ENCODE measurements at places on chromosomes 12 and 14. TPM values are rescaled to one million over a fixed set of nuclear protein-coding genes. Genes with fewer than 3 reads are reported as not detected.

DNA sequence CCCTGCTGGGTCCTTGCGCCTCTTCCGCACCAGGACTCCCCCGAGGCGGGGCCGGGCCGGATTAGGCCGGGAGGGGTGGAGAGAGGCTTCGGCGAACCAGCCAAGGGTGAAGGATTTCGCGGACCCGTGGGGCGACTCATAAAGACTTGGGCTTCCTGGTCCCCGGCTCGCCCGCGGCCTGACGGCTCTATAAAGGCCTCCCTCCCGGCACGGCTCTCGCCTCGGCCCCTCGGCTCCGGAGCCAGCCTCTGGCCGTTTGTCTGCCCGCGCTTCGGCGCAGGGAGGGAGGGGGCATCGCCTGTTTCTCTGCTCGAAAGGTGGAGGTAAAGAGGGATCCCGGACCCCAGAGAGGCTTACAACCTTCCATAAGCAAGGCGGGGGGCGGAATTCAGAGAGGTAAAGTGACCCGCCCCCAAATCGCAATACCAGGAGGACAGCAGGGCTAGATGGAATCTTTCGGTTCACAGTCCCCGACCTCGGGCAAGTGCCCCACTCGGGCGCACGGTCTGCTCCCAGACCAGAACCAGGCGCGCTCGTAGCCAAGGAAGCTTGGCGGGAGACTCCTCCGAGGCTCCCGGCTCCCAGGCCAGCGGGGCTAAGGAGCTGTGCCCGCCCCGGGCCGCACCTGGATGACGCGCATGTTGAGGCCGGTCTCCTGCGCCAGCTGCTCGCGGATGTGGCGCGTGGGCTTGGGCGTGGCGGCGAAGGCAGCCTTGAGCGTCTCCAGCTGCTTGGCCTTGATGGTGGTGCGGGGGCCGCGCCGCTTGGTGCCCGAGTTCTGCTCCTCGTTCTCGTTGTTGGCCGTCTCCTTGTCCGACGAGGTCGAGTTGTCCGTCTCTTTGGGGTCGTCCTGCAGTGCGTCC lies 3.9 kb downstream of the LHX5 start:
- DNase-seq: no peak
- H3K27ac ChIP-seq: no peak overlapping the region
- H3K36me3 ChIP-seq: no peaks in the 10 kb centered on the region

DNA sequence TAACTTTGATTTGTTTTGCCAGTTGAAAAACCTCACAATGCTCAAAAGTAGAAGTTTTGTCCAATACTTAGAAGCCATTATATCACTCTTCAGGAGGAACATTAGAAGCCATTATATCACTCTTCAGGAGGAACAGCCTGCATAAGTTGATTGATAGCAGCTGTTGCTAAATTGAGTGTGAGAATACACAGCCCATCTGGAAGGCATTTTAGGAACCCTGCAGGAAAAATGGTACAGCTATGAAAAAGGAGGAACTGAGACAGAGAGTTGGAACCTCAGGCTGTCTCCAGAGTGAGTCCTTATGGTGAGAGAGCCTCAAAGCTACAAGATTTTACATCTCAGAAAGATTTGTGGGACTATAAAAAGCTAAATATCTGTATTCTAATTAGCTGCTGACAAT lies 207.0 kb downstream of the MYRFL start:
- no peaks in the 10 kb centered on the region for H3K4me1 ChIP-seq
- H3K4me3 ChIP-seq: no peak overlapping the region
- no peak overlapping the region for H3K27ac ChIP-seq

The CD4 gene
- 20.1 TPM for total RNA-seq

DNA sequence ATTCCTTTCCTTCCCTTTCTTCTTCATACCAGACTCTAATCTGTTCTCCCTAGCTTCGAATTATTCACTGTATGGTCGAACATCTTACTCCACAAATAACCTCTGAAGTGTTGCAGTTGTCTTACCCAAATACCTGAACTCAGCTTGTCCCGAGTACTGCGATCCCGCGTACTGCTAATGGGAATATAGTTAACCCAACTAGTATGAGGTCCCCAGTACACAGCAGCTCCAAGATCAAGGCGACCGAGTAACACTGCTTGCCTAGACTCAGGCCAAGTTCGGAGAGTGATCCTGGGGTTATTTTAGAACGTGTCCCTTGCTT lies 462 bp upstream of the ETNK1 start:
- peak overlapping the region; percentile 39 for H3K4me3 ChIP-seq
- H3K27me3 ChIP-seq: no peaks in the 10 kb centered on the region
- peak; percentile 45 for DNase-seq
- peak overlapping the region; percentile 19 for H3K27ac ChIP-seq
- H3K36me3 ChIP-seq: no peaks in the 10 kb centered on the region
- no peaks in the 10 kb centered on the region for H3K4me1 ChIP-seq

- DNase-seq: peak; percentile 86
- H3K27me3 ChIP-seq: no peaks in the 10 kb centered on the region
- peak within 1 kb of the TSS; percentile 98 for H3K4me3 ChIP-seq
- no peaks in the 10 kb centered on the region for H3K36me3 ChIP-seq
These were observed at the start of gene ADCY6 for GRCh38 chr12:48788854-48789775. TSS of gene ADCY6 (minus strand) at chr12:48789089. CDS start at chr12:48783434, 5,655 bp downstream.

The NAA30 gene
- 16.2 TPM for total RNA-seq

- H3K4me1 ChIP-seq: no peaks in the 10 kb centered on the region
- DNase-seq: peak; percentile 30
- H3K27me3 ChIP-seq: no peaks in the 10 kb centered on the region
- H3K4me3 ChIP-seq: no peak overlapping the region
- no peak overlapping the region for H3K27ac ChIP-seq
These were observed 31.5 kb downstream of the MEG3 start for GRCh38 chr14:100857233-100857922.

DNA sequence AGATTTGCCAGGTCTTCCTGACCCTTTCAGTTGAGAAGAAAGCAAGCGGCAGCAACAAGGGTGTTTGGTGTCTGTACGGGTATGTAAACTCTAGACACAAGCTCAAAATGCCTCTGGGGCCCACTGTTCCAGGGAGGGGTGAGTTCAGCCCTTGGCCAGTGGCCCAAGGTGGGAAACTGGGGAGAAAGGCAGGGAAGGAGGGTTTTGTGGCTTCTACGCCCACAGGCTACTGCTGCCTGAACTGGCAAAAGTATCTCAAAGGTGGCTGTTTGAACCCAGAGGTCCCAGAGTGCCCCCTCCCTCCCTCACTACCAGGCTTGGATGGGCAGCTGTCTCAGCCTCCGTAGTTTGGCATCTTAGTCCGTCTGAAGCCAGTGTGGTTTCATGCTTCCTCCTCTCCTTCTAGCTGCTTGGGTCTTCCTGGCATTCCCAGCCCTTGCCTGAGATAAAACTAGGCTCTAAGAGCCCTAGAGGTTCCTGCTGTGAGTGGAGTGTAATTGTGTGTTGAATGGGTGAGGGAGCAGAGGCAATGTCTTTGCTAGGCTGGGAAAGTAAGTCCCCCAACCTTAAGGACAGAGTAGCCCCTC lies 5.5 kb downstream of the HOXC5 start:
- no peak overlapping the region for H3K4me3 ChIP-seq
- no peaks in the 10 kb centered on the region for H3K36me3 ChIP-seq
- peaks cover under 1% of the 10 kb centered on the region for H3K27me3 ChIP-seq
- H3K27ac ChIP-seq: no peak overlapping the region

GRCh38 chr12:12776261-12776660 lies 9.2 kb upstream of the APOLD1 start:
- H3K36me3 ChIP-seq: no peaks in the 10 kb centered on the region
- no peak overlapping the region for H3K4me3 ChIP-seq
- H3K4me1 ChIP-seq: no peaks in the 10 kb centered on the region
- H3K27me3 ChIP-seq: no peaks in the 10 kb centered on the region

DNA sequence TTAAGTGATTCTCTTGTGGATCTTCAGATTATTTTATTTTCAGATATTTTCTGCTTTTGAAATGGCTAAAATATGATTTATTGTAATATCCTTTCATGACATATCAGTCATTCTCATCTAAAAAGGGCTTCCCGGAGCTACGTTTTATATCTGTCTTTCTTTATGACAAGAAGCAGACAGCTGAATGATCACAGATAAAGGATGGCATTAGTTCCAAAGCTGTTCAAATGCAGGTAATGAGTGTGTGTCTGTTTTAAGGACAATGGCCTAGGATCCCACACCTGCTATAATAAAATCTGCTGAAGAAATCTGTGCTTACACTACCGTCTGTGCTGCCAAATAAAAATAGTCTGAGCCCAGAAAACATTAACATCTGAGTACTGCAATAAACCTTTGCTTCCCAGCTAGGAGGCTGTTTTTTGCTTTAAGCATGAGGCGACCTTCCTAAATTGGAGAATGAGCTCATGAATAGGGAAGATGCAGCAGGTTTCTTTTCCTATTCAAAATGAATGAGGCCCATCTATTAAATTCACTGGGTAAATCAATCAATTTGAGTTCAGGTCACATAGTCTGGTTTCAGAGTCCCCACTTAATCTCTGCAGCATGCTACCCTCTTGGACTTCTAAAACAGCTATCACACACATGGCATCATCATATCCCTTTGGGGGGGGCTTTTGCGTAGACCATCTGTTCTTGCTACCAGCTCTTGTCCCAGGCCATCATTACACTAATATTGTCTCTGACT lies 498.5 kb downstream of the NELL2 start:
- no peaks in the 10 kb centered on the region for H3K36me3 ChIP-seq
- H3K27me3 ChIP-seq: no peaks in the 10 kb centered on the region
- no peaks in the 10 kb centered on the region for H3K4me1 ChIP-seq
- H3K4me3 ChIP-seq: no peak overlapping the region

The SLC6A13 gene
- total RNA-seq: 0.90 TPM

GRCh38 chr12:100201604-100202423 lies 1.2 kb downstream of the ACTR6 start:
- H3K4me3 ChIP-seq: peak overlapping the region; percentile 99
- H3K36me3 ChIP-seq: no peaks in the 10 kb centered on the region
- H3K27ac ChIP-seq: no peak overlapping the region
- no peak for DNase-seq

DNA sequence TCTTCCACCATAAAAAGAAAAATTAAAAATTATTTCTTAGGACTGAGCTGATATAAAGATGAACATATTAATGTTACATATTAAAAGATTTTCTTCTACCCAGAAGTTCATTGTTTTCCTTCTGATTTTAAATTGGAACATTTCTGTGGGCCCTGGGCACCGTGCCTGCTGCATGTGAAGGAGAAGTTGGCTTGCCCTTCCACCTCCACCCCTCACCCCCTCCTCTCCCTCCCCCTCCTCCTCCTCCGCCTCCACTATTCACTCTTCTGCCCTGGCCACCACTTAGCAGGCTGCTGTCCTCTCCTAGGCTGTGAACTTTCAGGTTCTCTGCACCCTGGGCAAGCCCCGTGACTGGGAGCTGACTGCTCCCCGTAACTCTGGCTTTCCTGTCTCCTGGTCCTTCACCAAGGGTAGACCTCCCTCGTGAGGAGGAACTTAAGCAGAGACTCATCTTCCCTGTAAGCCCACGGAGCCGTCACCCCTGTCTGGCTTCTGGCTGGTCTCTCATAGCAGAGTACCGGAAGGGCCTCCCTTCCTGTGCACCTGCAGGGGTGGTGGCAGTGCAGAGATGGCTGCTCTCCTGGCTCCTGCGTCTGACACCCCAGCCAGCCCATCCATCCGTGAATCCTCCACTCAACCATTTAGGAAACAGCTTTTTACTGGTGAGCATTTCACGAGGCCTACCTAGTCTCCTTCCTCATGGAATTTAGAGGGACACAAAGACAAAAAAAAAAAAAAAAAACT lies 12.8 kb downstream of the TUNAR start:
- no peaks in the 10 kb centered on the region for H3K36me3 ChIP-seq
- no peak for DNase-seq
- no peak overlapping the region for H3K27ac ChIP-seq
- H3K4me3 ChIP-seq: no peak overlapping the region
- peaks cover 4% of the 10 kb centered on the region for H3K4me1 ChIP-seq
